Tongue (tissue), 3 donors: ENCODE measurements at places on chromosomes 6 and 20.

GRCh38 chr6:33391278-33391921 lies at the start of gene KIFC1:
TSS of gene KIFC1 (plus strand) at chr6:33391823. CDS start at chr6:33391986, 163 bp downstream.
- peak; percentile 100 for DNase-seq

DNA sequence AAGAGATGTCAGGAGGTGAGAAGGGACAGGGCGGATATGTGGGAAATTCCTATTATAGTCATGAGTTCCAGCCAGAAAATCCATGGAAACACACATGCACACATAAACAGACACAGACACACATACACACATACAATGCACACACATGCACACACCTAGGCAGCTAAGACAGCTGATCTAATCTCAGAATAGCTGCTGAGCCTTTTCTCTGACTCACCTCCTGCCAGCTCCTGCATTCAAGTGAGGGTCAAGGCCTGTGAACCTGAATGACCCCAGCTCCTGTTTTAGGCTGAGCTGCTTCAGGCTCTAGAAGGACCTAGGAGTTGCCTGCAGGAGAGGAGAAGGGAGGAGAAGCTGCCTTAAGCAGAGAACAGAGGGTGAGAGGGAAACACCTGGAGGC lies 21.6 kb upstream of the RAET1L start:
- DNase-seq, result no peak

- DNase-seq, result no peak
Observed at GRCh38 chr6:18829272-18829870, 442.2 kb downstream of the RNF144B start.

DNA sequence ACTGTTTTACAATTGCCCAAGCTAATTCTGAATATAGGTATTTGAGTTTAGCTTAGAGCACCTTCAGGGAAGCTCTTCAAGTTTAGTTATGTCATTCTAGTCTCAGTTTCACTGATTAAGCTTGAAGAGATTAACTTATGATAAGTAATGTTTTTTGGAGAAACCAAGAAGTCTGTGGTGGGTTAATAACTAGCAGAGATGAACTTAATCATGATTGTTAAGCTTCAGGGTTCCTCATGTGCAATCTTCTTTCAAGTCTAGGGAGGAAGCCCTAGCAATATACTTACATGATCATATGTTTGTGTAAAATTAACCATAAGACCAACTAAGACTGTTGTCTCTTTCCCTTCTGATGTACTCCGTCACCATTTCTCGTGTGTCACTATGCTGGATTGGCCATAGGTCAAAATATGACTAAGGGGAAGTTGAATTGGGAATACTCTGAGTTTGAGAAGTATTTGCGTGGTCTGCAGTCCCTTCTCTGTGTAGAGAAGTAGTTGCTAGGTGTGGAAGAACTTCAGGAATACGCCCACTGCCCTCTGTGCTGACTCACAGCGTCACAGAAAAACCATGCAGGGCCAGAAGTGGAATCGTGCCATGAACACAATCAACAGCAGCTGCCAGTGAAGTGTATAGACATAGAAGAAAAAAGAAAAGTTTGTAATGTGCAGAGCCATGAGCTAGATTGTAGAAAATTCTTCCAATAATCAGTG lies 88.3 kb downstream of the SH3BGRL2 start:
- DNase-seq, result no peak

- DNase-seq, result no peak
Observed at GRCh38 chr6:169398342-169399105, 144.9 kb upstream of the THBS2 start.

DNA sequence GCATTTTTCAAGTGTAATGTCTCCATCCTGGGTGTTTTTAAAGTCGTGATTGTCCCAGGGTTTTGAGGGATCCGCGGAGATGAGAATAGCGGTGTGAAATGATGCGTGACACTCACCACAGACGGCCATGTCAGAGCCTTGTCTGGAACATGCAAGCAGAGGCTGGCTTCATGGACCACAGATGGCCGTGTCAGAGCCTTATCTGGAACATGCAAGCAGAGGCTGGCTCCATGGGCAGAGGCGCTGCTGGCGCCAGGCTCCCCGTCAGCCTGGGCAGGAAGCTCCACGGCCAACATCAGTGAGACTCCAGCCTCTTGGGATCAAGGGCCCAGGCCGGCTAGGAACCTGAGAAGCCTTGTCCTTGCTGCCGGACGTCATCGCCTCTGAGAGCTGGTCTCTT lies 7.7 kb upstream of the MRGBP start:
- DNase-seq, result no peak

DNA sequence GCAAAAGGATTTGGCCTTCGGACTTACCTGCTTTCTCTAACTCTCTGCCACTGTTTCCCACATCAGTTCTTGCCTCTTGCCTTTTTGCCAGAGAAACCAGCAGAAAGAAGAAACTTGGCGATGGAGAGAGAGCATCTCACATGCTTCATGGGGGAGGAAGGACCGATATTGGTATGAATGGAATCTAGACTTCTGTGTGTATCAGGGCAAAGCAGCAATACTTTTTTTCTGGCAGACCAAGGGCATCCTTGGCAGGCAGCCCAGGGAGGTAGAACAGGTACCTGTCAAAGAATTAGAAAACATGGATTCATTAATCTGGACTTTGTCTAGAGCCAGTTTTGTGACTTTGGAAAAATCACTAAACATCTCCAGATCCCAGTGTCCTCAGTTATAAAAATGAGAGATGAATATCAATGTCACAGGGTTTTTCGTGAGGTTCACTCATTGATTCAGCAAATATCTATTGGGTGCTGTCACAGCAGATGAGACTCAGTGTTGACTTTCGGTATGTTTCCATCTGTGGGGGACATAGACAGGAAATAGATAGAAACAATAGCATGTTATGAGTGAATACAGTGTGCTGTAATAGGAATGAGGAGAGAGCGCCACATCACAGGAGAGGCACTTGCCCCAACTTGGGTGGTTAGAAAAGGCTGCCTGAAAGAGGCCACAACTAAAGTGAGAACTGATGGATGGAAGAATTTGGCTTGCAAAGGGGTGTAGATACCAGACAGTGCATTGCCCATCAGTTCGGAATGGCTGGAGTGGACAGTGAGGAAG lies 114.1 kb downstream of the CD83 start:
- DNase-seq, result no peak

DNA sequence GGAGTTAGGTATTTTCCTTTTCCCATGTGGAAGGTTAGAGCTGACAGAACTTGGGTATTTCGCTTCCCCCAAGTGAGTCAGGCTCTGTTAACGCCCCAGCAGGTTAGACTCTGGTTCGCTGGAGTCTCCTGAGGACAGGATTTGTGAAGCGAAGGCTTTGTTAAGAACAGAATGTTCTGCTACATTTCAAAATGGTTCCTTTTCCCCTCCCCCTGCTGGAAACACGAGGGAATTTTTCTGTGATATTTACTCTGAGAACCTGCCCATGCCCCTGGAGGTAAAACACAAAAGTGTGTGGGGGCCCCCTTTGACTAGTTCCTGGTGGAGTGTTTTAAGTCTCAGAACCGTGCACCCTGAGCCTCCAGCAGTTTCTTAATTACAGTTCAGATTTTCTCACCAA lies 731.4 kb upstream of the CITED2 start:
- DNase-seq, result peak; percentile 32

DNA sequence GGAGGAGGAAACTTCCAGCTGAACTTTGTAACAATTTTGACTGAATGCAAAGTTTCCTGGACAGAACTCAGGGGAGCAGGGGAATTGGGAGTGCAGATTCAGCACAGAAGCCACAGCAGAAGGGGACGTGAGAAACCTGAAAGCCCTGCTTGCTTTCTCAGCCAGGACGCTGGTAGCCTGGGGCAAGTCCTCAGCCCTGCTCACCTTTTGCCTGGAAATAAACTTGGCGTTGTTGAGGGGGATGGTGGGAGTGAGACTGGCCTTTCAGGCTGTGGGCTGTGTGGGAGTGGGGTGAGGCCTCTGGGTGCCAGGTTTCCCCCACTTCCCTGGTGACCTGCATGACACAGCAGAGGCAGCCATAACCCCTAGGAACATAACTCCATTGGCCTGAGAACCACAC lies 238.1 kb upstream of the HS3ST5 start:
- DNase-seq, result no peak

DNA sequence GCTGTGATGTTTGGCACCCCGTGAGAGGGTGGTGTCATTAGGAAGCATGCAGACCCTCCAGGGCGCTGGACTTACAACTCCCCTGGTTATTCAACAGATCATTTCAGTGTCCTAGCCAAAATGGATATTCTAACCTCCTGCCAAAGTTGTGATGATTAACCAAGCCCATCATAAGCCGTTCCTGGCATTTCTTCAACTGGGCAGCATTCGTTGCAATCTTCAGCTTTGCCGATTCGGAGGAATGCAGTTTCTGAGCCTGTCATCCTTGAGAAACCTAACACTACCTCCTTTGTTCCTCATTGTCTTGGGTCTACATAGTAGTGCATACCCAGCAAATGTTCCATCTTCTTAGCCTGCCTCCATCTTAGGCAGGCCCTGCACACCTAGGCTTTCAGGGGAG lies 79.2 kb upstream of the MAP3K4 start:
- no peak for DNase-seq

GRCh38 chr6:146949425-146949824 lies 254.8 kb upstream of the STXBP5 start:
- DNase-seq, result no peak

DNA sequence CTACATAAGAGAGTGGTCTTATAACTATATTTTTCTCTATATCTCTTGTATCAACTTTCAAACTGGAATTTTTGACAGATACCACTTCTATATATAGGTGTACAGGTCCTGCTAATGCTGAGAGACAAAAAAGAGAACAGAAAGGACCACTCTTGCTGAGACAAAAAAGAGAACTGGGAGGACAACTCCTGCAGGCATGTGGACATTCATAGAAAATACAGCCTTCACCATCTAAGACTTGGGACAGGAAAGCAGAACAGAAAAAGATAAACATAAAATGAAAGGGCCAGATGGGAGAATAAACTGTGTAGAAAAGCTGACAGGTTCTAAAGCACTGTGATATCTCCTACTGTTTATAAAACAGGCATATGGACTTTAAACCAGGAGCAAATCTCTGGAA lies 541.0 kb upstream of the ADGRB3 start:
- no peak for DNase-seq

- DNase-seq, result no peak
Observed at GRCh38 chr20:50073500-50073899, 39.5 kb downstream of the UBE2V1 start.

DNA sequence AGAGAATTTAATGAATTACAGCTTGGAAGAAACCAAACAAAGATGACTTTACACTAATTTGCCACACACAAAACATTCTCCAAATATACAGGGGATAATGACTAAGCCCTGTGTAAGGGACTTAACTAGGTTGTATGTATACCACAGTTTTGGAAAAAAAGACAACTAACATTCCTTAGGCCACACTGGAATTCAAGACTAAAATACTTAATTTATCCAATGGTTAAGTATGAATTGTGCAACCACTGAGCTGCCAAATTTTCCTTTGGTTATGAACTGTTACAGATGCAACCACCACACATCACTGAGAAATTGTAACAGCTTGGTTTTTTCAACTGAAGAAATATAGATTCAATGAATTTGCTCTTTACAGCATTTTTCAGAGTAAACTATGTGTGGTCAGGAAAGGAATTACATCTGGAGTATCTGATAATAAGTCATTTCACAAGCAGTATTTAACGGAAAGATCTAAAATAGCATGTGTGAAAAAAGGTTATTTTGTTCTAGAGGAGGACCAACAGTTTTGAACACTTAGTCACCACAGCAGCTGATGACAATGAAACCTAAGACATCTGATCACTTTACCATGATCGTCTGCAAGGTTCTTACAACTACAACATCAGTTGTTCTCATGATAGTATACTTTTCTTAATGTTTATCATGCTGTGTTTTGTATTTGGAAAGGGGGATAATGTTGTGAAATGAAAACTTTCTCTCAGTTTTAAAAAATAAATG lies 318.8 kb downstream of the BCKDHB start:
- DNase-seq, result no peak

GRCh38 chr20:23254034-23254433 lies 96.6 kb upstream of the NXT1 start:
- DNase-seq, result no peak

DNA sequence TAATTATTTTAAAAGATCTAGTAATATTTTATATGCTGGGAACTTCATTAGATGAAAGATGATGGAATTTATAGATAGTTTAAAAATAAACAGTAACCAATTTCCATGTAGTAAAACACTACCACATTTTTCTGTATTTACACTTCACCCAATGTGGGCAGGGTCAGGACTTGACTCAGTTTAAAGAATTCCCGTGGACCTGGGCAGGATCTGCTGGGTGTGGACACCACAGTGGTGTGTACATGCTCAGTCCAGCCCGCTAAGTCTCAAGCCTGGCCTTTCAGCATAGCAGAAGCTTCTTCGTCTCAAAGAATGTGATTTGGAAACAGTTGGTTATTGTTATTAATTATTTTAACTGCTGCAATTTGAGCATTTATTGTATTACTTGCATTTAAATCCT lies 364.2 kb downstream of the SYNE1 start:
- no peak for DNase-seq

- DNase-seq, result no peak
Observed at GRCh38 chr20:32702706-32703425, 29.1 kb upstream of the C20orf203 start.

GRCh38 chr6:162862941-162863340 lies 135.2 kb downstream of the PACRG start:
- no peak for DNase-seq

DNA sequence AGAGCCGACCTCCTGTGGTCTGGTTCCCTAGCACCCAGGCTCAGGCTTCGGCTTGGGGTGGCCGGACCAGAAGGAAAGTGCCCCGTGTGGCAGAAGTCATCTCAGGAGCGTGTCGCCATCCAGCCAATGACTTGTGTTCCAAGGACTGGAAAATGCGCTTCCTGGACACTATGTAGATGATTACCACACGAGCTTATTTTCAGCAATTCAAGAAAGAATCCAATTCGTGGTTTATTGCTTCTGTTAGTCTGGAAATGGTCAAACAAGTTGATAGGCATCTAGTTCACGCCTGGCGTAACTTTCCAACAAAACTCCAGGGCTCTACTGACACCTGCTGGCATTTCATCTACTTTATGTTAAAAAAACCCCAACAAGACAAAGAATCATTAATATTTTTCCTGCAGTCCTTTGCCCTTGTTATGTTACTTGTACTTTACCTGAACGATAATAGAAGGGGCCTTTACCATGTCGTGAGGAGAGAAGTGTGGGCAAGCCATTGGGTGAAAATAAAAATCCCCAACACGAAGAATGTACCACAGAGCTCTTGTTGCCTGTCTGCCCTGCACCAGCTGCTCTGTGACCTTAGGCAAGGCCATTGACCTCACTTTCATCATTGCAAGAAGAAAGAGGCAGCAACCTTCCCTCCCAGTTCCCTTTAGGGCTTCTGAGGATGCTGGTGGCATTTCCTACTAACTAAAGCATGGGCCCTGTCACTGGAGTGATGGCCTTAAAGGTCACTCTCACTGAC lies 154.7 kb upstream of the LAMP5 start:
- DNase-seq, result peak; percentile 81

GRCh38 chr6:150336299-150336698 lies 32.5 kb upstream of the IYD start:
- DNase-seq, result no peak

DNA sequence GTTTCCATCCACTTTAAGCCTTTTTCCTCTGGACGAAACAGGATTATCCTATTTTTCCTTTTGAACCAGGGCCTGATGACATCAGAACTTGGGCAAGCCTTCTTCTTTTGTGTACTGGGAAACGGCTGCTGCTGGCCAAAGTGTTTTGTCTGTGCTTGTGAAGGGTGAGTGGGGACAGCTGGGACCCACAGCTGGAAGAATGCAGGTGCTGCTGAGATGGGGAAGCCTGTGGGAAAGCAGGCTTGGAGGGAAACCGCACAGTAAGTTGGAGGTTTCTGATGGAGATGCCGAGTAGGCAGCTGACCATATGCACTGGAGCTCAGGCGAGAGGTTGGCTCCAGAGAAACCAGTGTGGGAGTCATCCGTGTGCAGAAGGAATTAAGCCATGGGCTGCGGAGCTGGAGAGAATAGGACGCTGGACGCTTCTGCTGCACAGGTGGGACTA lies 8.5 kb upstream of the PSMG4 start:
- peak; percentile 92 for DNase-seq
